A549 treated with CORT108297 at 1 μM for 4 hours (cell line): ENCODE measurements at places on chromosomes 12 and 14. TPM values are rescaled to one million over a fixed set of nuclear protein-coding genes. Genes with fewer than 3 reads are reported as not detected.

Gene SPTB
- total RNA-seq: 1.0 to 1.5 TPM (median 1.1 TPM) in 5 replicates

Gene ASCL1
- not detected in 5 replicates for total RNA-seq

Gene SOAT2
- total RNA-seq: 0.18 to 0.35 TPM (median 0.21 TPM) in 5 replicates

Gene BICDL1
- 2.7 to 4.8 TPM (median 4.3 TPM) in 5 replicates for total RNA-seq

Gene GALNT16
- total RNA-seq: 2.4 to 3.8 TPM (median 3.5 TPM) in 5 replicates
